ENCODE measurements at places on chromosomes 2 and 18.

- DNase-seq = no peak
These were observed 418.6 kb downstream of the CMPK2 start for GRCh38 chr2:6446938-6447608.

DNA sequence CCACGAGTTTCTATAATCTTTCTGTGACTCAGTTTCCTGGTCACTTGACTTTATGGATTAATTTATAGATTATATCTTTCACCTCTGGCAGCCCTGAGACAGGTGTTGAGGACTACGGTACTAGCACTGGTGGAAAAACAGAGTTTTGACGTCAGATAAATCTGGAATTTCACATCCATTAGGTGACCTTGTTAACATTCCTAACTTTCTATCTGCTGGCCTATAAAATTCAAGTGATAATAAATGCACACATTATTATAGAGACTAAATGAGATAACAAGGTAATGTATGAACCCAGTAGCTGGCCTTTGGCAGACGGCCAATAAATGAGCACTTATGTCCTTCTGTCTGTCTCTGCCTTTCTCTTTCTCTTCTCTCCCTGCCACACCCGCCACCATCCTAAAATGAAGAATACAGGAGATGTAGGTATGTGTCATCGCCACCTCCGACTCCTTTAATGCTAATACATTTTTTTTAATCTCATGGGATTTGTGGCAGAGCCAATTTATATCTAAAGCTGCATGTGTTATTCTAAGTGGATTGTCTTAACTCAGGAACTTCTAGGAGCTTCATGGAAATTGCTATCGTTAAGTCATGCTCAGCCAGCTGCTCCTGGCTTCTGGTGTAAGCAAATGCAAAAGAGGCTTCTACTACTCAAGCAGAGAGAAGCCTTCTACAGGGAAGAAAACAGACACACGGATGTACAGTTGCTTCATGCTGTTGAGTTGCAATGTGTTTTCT, 2.3 kb downstream of the TM4SF20 start:
- DNase-seq = no peak

- DNase-seq = peak; percentile 34
These were observed 47.3 kb upstream of the NDUFV2 start for GRCh38 chr18:9055185-9055584.

- no peak for DNase-seq
These were observed 1241.9 kb downstream of the DPP10 start for GRCh38 chr2:115684345-115684744.

DNA sequence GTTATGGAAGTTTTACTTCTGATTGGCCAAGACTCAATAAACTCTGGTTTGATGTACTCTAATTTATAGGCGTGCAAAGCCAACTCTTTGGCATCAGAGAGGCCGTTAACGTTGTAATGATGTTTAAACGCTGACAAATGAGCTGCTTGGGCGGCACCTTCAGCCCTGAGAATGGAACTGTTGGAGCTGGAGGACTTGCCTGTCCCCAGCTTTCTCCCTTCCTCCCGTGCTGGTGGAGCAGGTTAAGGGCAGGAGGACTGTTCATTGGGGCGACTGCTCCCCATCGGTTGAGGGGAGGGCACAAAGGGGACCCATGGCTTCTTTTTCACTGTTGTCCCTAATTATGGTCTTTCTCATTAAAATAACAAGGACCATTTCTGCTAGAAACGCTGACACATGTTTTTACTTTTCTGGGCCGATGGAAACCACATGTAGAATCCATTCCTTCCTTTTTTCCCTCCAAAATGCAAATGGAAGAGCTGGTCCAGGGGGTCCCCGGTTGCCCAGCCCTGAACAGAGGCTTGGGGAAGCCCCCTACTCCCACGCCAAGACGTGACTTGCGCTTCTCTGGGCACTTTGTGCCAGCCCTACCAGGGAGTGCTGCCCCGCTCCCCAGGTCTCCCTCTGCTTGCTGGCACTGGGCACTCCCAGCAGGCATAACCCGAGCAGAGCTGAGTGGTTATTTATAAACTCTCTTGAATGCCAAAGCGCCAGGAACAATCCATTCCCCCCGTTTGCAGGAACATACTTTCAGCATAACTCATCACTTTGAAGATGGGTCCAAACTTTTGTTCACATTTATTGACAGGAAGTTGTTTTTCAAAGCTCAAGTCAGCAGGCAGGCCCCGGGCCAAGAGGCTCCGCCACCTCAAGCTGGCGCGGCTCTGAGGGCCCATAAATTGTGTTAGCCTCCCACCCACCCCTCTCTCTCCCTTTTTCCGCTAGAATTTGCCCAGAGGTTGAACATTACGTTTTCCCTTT, 170.1 kb downstream of the ASB1 start:
- DNase-seq = no peak

DNA sequence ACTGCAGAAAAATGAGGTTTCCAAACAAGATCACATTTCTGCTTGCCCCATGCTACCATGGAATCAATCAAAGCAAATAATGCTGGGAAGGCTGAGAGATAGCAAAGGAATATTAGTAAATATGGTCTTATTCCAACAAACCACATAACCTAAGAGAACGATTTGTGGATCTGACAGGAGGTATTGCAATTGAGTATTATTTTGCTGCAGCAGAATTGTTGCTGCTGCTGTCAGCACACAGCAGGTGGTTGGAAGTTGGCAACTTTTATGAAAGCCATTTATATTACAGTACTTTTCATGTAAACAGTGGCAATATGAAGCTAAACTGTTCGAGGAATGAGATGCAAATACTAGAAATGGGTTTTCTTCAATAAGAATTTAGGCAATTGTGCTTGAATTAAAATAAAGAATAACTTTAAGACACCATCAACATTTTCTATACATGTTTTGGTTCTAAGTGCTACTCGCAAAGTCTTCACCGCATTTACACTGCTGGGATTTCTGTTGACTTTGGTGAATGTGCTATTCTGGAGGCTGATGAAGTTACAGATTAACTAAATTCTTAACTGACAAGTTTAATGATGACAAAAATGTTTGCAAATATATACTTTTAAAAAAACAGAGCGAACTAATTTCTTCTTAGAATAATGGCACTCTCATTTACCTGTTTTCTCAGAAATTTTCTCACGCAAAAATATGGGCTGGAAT, 1285.7 kb downstream of the CNTNAP5 start:
- DNase-seq = no peak
